ENCODE measurements at places on chromosomes 1 and 21. TPM values are rescaled to one million over a fixed set of nuclear protein-coding genes. Genes with fewer than 3 reads are reported as not detected.

DNA sequence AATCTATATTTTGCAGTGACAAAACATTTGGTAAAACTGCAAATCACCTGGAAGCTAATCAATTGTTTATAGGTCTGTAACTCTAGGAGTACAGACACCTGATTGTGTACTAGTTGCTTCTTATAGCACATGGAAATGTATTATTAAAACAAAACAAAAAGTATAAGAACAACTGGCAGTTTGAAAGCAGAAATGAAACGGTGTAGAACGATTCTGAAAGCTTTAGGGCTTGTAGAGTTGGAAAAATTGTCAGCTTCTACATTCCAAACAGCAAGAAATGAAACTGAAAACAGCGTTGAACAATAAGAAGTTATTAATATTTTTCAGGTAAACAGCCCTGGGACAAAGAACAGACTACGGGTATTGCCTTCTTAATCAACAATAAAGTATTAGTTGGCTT is 273.3 kb downstream of the OLFM3 start:
- no peaks in the 10 kb centered on the region for H3K36me3 ChIP-seq
- no peak overlapping the region for H3K27ac ChIP-seq
- no peak overlapping the region for H3K4me3 ChIP-seq
- H3K27me3 ChIP-seq: no peaks in the 10 kb centered on the region
- no peaks in the 10 kb centered on the region for H3K4me1 ChIP-seq

DNA sequence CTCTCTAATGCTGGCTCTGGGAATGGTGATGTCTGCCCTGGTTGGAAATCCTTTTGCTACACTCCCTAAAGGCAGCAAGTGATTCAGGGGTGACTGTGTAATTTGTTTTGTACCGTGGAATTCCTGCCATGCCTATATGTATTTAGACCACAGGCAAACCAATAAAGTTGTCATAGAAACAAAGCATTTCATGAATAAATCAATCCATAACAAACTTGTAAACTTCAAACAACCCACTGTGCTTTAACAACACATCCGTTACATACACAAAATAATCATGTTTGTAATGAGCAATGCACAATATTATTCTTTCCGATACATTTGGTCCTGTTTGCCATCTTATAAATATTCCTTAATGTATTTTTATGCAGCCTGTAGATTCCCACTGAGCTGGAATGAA is 330.3 kb upstream of the SNX7 start:
- H3K27ac ChIP-seq: no peak overlapping the region
- DNase-seq: no peak
- H3K27me3 ChIP-seq: no peaks in the 10 kb centered on the region

GRCh38 chr1:40059338-40059959 is 18.9 kb downstream of the CAP1 start:
- H3K4me3 ChIP-seq: no peak overlapping the region
- DNase-seq: peak; percentile 43
- no peaks in the 10 kb centered on the region for H3K27me3 ChIP-seq

GRCh38 chr1:193311226-193311948 is 125.0 kb upstream of the B3GALT2 start:
- peaks cover 20% of the 10 kb centered on the region for H3K4me1 ChIP-seq
- H3K36me3 ChIP-seq: no peaks in the 10 kb centered on the region
- H3K27me3 ChIP-seq: no peaks in the 10 kb centered on the region
- H3K4me3 ChIP-seq: no peak overlapping the region
- no peak overlapping the region for H3K27ac ChIP-seq

DNA sequence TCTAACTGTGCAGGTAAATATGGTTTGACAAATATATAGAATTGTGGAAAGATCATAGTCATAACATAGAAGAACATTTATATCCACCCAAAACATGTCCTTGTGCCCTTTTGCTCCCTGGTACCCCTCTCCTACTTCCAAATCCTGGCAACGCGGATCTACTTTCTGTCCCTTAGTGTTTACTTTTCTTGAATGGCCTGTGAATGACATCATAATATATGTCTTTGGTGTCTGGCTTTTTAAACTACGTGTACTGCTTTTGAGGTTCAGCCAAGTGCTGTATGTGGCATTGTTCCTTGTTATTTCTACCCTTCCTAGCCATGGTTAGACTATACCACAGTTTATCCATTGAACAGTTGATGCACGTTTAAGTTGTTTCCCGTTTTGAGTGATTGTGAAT is 155.6 kb downstream of the SDCCAG8 start:
- H3K4me3 ChIP-seq: no peak overlapping the region
- H3K27ac ChIP-seq: no peak overlapping the region
- H3K27me3 ChIP-seq: no peaks in the 10 kb centered on the region

GRCh38 chr21:38735626-38736206 is 70.0 kb upstream of the ETS2 start:
- H3K27me3 ChIP-seq: no peaks in the 10 kb centered on the region
- no peak overlapping the region for H3K4me3 ChIP-seq
- H3K36me3 ChIP-seq: no peaks in the 10 kb centered on the region
- no peak for DNase-seq

- DNase-seq: no peak
- H3K4me3 ChIP-seq: no peak overlapping the region
- H3K27me3 ChIP-seq: peaks cover 6% of the 10 kb centered on the region
- H3K36me3 ChIP-seq: no peaks in the 10 kb centered on the region
- no peak overlapping the region for H3K27ac ChIP-seq
Observed at GRCh38 chr1:23836037-23836436, 10.8 kb upstream of the HMGCL start.

GRCh38 chr1:101964708-101965107 is 32.0 kb downstream of the OLFM3 start:
- H3K4me3 ChIP-seq: no peak overlapping the region
- no peaks in the 10 kb centered on the region for H3K36me3 ChIP-seq
- no peaks in the 10 kb centered on the region for H3K27me3 ChIP-seq
- H3K27ac ChIP-seq: no peak overlapping the region
- DNase-seq: no peak

DNA sequence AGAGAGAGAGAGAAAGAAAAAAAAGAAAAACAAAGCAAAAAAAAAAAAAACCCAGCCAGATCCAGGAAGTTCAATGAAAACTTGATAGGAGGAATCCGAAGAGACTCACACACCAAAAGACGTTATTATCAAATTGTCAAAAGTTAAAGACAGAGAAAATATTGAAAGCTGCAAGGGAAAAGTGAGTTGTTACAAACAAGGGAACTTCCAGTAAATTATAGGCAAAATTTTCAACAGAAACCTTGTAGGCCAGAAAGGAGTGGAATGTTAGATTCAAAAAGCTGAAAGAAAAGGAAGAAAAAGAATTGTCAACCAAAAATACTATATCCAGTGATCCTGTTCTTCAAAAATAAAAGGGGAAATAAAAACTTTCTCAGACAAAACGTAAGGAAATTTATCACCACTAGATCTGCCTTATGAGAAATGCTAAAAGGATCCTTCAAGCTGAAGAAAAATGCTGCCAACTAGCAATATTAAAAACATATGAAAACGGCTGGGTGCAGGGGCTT is 23.6 kb downstream of the ERO1B start:
- no peak overlapping the region for H3K27ac ChIP-seq
- no peak for DNase-seq
- no peaks in the 10 kb centered on the region for H3K36me3 ChIP-seq
- no peaks in the 10 kb centered on the region for H3K27me3 ChIP-seq
- H3K4me1 ChIP-seq: no peaks in the 10 kb centered on the region

NR1I3 gene
- 0.95 TPM for total RNA-seq

GUCA2B gene
- not detected for total RNA-seq
